ENCODE measurements at places on chromosomes 5 and 9. TPM values are rescaled to one million over a fixed set of nuclear protein-coding genes. Genes with fewer than 3 reads are reported as not detected.

The CDK5RAP2 gene
- 31.6 TPM for total RNA-seq

The FBXW2 gene
- 34.7 TPM for total RNA-seq

The PCDHB12 gene
- total RNA-seq = 0.72 TPM

The PCDHAC2 gene
- total RNA-seq = 0.24 TPM

The HACD4 gene
- total RNA-seq = 1.6 TPM

The C5orf34 gene
- total RNA-seq = 1.2 TPM

The CSF1R gene
- total RNA-seq = 2.7 TPM

DNA sequence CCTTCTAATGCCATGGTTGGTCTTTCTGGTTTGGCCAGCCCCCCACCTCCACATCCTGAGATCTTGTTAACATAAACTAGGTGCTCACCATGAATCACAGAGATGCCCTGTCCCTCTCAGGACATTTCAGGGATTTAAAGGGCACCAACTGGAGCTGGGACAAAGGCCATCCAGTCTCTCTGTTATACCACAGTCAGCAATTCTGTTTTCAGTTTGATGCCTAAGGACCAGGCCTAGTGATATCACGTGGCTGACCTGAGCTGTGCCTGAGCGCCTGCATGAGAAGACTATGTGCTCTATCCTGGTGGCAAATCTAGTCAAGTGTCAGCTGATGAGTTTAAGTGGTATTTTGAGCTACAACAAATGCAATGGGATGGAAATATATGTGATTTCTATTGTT, 26.1 kb downstream of the SPIN1 start:
- ATAC-seq = no peak

GRCh38 chr9:19568946-19569345, 160.1 kb downstream of the ACER2 start:
- no peak for ATAC-seq

DNA sequence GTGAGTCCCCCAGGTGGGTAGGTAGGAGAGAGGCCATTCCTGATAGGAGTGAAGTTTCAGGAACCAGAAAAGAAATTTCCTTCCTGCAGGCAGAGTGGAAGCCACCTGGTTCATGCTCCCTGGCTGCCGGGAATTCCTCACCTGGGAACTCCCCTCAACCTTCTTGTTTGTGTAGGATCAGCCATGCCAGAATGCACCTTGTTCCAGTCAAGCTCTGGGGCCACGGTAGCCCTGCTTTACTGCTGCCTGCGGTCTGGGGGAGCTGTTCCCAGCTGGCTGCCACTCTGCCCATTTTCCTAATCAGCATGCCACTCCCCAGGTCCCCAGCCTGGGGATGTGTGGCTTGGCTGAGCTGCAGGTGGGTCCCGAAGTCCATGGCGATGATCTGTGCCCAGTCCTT, 18.7 kb upstream of the B4GALT1 start:
- ATAC-seq = peak; percentile 30

GRCh38 chr5:41869151-41869723, 988 bp downstream of the OXCT1 start:
- ATAC-seq = peak; percentile 26

- peak; percentile 32 for ATAC-seq
These were observed at the start of gene OLFML2A for GRCh38 chr9:124776954-124777648. Gene OLFML2A, plus strand, starts transcription at chr9:124777133. Its CDS starts 138 bp downstream, at chr9:124777271.

DNA sequence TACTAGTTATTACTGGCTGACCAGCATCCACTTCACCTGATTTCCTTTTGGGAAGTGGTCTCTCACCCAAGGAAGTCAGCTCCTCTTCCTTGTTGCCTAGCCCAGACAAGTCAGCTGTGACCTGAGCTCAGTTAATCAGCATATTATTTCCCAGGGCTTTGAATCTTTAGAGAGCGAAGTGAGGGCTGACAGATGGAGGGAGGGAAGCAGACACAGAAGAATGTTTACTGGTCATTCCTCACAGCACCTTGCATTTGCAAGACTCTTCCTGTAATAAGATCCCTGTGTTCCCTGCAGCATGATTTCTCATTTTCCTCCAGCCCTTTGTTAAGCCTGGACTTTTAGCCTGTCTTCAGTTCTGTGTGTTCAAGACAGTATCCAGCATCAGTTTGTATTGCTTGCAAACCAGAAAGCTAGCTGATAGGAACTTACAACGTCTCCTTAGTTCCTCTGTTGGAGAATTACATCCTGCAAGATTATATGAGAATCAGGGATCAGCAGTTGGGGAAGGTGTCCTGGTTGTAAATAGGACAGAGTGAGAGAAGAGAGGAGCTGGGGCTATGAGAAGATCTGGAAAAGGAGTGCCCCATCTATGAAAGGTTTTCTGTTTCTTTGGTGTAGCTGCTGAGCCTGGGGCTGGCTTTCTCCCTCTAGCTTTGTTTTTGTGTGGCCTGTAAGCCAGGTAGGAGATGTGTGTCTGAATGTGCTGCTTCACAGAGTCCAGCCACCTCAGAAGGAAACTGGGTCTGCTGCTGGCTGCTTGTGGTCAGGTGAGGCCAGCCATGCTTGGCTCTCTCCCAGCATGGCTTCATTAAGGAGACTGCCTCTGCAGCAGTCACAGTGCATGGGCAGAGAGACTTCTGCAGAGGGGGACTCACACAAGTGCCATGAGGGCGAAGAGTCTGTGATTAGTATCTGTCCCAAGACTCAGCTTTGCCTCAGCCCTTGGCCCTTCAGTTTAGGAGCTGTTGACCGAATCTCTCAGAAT, 50.3 kb downstream of the MAN2A1 start:
- ATAC-seq = no peak

DNA sequence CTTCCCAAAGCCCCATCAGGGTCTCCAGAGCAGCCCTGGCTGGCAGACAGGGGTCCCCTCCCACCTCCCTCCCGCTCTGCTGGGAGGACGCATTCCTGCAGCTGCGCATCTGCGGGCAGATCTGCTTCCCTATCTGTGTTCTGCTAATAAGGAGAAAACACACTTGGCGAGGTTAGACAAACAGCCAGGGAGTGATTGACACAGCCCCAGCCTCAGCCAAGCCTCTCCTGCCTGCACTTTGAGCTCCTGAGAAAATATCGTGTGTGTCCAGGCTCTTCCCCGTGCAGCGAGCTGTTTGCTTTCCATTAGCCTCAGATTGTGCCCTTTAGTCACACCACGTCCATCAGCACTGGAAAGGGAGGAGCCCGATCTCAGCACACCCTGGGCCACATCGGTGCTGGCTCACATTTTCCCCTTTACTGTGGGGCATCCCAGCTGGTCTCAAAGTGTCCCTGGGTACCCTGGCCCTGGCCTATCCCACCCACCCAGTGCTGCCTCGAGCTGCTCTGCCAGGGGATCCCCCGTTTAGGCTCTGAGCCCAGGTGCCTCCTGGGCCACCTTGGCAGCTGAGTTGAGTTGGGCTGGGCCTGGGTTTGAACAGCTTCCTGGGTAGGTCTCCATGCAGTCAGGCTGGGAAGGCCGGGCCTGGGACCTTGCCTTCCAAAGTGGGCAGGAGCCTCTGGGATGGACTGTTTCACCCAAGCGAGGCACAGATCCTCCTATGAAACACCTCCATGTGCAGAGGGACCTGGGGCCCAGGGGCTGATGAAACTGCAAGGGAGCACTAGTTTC, 61.1 kb downstream of the BARX1 start:
- ATAC-seq = no peak

DNA sequence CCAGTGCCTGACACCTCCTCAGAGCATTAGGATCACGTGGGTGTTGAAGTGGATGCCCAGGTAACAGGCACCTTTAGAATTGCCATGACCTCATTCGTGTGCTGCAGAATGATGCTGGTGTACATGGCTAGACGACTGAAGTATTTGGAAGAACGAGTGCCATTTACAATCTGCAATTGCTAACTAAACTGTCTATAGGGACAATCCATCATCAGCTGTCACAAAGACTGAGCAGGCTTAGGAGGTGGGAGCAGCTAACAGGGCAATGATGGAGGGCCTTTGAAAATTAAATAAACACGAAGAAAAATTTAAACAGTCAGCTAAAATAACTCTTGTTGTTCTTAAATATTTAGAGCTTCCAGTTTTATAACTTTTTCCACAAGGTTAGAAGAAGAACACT, 375.8 kb downstream of the GADD45G start:
- no peak for ATAC-seq

DNA sequence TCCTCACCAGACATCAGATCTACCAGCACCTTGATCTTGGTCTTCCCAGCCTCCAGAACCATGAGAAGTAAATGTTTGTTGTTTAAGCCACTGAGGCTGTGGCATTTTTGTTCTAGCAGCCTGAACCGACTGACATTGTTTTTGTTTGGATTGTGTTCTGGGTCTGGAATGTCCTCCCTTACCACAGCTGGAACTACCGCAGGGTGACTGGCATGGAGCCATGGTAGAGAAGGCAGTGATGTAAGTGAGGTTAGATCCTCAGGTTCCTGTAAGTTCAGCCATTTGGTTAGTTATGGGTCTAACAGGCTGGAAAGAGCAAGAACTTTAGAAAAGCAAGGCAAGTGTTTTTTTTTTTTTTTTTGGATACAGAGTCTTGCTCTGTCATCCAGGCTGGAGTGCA, 209.3 kb downstream of the DAB2IP start:
- ATAC-seq = no peak

DNA sequence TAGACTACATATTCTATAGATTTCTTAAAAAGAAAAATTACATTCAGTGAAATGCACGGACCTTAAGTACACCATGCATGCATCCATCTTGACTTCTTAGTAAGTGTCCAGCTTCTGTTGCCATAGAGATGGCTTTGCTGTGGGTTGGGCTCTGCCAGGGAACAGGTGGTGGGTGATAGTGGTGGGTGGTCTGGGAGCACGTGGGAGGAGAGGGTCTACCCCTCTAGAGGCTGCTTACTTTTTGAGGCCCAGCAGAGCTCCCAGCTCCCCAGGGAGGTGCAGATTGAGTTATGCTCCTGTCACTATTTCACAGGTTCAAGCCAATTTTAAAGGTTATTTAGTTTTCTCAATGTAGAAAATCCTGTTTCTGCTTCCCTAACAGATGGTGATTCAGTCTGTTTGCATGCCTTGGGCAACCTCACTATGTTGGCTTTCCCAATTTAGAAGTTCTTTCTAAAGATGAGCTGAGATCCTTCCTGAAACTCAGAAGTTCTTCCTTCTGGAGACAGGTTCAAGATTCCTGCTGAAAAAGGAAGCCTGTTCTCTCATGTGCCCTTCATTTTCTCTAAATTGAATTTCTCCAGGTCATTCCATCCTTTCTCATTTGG, 107.4 kb upstream of the LHFPL2 start:
- ATAC-seq = peak; percentile 25

DNA sequence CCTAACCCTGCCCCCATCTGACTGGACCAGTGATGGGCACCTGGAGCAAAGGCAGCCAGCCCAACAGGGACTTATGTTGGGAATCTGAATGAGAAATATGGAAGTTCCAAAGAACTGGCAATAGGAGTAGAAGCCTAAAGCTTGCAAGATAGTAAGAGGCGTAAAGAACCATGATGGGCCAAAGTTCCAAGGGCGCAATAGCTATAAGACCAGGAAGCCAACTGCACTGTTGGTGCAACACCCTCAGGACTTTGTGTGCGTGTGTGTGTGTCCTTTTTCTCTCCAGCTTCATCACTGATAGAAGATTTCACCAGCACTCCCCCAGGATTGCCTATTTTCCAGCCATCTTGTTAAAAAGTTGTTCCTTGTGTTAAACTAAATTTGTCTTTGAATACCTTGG, 92.8 kb downstream of the ZNF608 start:
- ATAC-seq = no peak

DNA sequence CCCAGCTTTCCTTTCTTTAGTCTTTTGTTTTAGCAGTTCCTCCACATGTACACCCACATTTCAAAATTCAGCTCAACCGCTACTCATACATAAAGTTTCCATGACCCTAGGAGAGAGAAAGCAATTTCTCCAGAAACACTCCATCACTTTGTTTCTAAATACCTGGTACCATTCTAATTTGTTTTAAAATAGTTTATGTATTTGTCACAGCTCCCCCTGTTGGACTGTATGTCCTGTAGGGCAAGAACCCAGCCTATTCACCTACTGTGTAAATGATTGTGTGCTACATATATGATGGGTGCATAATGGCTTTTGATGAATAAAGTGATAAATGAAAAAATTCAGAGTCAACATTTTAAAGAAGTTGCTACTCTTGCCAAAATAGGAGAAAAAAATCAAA, 139.1 kb downstream of the COX7C start:
- no peak for ATAC-seq

GRCh38 chr9:4548811-4549725, 58.8 kb downstream of the SLC1A1 start:
- peak; percentile 23 for ATAC-seq

DNA sequence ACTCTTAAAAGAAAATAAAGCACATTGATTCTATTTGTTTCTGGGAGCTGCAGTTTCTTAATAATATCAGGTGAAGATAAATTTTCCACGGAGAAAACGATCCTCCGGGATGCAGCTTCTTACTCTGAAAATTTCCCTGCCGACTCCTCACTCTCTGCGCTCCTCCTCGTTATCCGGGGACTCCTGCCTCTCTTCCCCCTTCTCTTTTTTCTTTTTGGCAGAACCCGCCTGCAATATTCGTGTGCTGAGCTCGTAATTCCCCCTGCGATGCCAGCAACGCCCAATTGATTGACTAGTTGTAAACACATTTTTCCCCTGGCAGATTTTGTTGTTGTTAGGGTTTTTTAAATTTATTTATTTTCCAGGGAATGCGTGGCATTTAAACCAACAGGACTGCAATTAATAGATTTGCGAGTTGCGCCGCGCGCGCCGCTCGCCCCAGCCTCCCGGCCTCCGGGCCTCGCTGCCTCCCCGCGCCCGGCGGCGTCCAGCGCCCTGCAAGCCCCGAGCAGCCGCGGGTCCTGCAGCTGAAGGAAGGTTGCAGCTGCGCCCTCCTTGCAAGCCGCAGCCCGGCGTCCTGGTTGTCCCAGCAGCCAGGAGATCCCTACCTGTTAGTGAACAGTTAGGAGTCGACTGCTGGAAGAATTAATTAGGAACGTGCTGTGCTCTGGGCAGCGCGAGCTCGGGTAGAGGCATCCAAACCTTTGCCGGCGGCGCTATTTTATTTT, 2.2 kb downstream of the NTNG2 start:
- ATAC-seq = no peak

GRCh38 chr5:120805131-120805530, 341.0 kb downstream of the PRR16 start:
- ATAC-seq = no peak

DNA sequence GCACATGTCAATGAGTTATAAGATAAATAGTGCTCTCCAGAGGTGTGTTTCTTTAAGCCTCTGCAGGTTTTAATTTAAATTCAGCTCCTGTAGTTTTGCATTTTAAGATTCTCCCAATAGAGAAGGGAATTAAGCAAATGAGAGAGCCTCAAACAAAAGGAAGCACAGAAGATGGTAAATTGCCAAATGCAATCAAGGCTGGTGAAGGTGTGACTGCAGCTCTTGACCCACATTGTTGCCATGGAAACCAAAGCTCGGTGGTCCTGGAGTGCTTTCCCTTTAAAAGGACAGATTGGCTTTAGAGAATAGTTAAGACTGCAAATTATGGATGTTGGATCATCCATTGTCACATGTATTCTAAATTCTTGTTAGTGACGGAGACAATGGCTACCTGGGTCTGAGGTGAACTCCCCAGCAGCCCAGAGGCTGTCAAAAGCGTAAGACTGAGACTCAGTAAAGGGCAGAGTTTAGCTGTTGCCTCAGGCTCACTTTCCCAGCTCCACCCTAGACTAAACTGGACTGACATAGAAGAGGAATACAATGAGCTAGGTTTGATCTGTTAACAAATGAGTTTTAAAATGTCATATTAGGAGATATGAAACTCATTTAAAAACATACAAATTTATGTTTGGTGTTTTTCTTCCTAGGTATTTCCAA, 12.3 kb downstream of the GAPT start:
- no peak for ATAC-seq
